Fibroblast of skin of right biceps (primary cell): ENCODE measurements at places on chromosomes 7 and 10.

DNA sequence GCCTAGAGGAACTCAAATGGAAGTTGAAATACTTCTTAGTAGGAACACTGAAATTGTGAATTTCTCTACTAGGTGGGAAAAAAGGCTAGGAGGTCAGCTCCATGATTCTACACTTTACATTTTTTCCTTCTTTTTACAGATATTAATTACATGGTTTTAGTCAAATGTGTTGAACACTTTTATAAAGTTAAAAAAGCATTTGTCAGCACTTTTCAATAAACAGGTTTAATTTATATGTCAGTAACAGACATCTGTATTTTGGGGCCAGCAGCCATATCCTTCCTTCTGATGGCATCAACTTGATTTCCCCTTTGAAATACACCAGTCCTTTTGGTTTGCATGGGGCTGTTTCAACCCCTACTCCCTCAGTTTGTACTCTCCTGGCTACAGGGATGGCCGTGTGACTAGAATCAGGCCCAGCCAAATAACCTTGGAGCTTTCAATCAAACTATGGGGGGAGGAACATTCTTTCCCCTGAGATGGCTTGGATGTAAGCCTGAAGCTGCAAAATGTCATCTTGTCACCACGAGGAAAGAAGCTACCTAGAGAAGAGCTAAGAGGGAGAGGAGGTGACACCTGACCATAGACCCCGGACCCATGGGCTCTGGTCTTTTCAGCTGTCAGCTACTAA is 171.0 kb upstream of the NEBL start:
- DNase-seq = no peak

GRCh38 chr10:121854809-121855445 is 72.9 kb downstream of the ATE1 start:
- no peak for DNase-seq

DNA sequence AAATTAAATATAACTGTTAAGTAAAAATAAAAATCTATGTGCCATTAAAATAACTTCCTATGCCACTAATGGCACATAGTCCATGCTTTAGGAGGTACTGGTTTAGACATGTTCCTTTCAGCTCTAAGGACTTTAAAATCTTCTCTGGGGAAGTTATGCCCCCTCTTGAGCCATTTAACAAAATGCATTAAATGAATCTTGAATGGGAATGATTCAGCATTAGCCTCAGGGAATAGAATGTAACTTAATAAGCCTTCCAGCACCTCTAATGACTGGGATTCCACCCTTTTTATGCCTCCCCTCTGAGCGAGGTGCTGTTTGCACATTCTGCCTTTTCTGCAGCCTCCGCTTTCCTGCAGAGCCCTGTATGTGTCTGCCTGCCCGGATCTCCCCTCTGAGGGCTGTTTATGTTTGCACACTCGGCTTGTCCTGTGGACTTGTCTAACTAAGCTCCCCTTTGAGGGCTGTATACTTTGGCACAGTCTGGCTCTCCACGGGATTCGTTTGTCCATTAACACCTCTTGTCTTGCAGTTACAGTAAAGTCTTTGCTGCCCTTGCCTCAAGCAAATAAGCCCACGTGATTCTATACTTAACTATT is 108.4 kb upstream of the HPS1 start:
- no peak for DNase-seq

- no peak for DNase-seq
Observed at GRCh38 chr7:150866932-150867564, 14.7 kb downstream of the AOC1 start.

DNA sequence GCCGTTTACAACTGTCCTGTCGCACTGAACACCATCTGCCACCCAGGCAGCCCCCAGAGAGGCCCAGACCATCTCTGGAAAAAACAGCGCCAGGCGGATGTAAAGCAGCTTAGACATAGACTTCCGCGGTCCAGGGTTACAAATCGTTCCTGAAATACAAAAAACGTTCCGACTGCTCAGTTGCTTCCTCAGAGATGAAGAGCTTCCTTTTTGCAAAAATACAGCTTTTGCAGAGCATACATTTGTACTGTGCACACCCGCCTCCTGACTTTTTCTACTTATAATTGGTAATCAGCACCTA is 11.4 kb downstream of the DAGLB start:
- no peak for DNase-seq

- no peak for DNase-seq
Observed at GRCh38 chr10:74728225-74728624, 98.2 kb upstream of the KAT6B start.

GRCh38 chr7:134470864-134471263 is 12.0 kb upstream of the AKR1B1 start:
- DNase-seq = peak; percentile 54

GRCh38 chr10:115624448-115624847 is 531.3 kb downstream of the ATRNL1 start:
- DNase-seq = peak; percentile 62

GRCh38 chr7:27972276-27972675 is 208.3 kb downstream of the JAZF1 start:
- DNase-seq = no peak

GRCh38 chr7:139944248-139944647 is 115.2 kb downstream of the TBXAS1 start:
- DNase-seq = no peak

DNA sequence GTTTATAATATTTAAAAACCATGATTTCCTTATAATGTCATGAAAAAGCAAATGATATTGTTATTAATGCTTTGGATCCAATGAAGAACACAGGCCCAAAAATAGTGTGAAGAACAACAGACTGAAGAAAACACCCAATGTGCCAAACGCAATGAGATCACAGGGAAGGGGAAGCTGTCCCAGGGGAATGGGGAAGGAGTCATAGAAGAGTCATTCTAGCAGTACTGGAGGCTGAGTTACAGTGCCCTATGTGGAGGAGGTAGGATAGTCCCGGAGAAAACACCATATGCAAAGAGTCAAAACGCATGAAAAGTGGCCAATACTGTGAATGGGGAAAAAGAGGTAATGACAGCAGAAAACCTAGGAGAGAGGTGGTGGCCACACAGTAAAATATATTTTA is 50.9 kb downstream of the TPK1 start:
- peak; percentile 45 for DNase-seq

- no peak for DNase-seq
Observed at GRCh38 chr10:104334561-104334960, 3.7 kb downstream of the ITPRIP start.

DNA sequence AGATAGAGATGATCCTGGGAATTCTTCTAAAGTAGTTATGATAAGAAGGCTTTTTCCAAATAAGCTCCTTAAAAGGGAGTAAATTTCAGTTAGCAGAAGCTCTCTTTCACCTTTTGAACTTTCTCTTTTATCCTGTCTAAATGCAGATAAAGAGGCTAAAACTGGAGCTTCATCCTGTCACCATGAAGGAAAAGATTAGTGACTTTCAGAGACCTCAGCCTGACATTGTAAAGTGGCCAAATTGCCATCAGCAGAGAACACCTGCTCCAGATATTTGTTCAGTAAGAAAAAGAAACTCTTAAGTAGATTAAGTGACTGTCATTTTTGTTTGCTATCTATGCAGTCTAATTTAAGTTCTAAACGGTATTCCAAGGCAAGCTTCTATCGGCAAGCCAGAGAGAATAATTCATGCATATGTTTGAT is 18.3 kb downstream of the VWDE start:
- DNase-seq = no peak

DNA sequence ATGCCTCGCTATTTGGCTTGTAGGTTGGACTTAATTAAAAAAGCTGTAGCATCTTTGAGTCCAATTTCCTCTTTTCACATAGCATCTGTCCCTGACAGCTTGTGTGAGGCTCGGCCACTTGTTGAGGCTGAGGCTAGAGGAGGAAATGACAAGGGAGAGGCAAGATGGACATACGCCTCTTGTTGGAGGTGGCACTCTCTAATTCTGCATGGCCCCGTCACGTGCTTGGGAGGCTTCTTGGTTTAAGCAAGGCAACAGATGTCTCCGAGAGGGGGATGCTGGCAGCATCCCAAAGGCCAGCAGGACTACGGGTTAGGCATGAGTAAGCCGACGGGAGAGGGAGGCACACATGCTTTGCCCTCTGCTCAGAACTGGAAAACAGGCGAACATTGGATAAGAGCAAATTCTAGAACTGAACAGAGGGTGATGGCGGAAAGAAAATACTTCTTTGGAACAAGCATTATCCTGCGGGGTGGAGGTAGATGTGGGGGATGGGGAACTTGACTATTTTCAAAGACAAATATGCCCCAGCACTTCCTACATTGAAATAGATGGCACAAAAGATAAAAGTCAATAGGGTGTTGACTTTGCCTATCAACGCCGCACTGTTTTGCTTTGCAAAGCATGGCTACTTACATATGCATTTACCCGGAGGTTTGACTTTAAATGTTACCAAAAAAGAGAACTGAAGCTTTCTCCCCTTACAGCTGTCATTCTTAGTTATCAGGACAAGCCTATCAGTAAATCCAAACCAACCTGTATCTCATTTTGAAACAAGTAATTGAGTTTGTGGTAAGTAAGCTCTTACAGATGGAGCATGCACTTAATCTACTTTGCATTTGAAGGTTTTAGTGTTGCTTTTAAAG is 94.8 kb downstream of the CHN2 start:
- peak; percentile 60 for DNase-seq

GRCh38 chr10:124257781-124258180 is 160.9 kb downstream of the OAT start:
- DNase-seq = no peak

GRCh38 chr10:79299397-79300241 is 47.6 kb upstream of the PPIF start:
- DNase-seq = peak; percentile 61

DNA sequence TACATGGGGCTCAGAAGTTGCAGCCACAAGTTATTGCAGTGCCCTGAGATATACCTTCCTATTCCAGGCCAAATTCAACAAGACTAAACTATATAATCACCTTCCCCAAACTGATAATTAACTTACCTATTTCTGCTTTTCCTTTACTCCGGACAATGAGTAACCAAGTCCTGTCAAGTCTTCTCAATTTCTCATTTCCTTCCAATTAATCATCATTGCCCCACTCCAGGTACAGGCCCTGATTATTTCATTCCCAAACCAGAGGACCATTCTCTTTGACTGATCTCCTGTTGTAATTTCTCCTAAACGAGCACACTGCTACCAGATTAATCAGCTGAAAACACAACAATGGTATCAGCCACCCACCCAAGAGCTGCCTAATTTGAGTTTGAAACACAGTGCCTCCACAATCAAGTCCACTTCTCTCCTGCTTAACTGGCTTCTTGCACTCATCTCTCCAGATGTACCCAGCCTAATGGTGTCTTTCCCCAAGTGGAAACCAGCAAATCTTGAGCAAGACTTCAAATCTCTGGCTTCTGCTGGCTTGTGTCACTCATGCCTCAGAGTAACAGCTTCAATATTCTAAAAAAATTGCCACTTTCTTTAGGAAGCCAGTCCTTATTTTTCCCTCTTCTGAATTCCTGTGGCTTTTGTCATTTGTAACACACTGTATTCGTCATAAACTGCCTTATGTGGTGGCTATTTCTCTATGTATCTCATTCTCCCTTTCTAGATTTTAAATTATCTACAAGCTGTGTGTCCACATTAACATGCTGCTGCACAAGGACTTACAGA is 89.1 kb downstream of the CDK6 start:
- DNase-seq = peak; percentile 79

GRCh38 chr10:124282326-124282725 is 136.4 kb downstream of the OAT start:
- no peak for DNase-seq

DNA sequence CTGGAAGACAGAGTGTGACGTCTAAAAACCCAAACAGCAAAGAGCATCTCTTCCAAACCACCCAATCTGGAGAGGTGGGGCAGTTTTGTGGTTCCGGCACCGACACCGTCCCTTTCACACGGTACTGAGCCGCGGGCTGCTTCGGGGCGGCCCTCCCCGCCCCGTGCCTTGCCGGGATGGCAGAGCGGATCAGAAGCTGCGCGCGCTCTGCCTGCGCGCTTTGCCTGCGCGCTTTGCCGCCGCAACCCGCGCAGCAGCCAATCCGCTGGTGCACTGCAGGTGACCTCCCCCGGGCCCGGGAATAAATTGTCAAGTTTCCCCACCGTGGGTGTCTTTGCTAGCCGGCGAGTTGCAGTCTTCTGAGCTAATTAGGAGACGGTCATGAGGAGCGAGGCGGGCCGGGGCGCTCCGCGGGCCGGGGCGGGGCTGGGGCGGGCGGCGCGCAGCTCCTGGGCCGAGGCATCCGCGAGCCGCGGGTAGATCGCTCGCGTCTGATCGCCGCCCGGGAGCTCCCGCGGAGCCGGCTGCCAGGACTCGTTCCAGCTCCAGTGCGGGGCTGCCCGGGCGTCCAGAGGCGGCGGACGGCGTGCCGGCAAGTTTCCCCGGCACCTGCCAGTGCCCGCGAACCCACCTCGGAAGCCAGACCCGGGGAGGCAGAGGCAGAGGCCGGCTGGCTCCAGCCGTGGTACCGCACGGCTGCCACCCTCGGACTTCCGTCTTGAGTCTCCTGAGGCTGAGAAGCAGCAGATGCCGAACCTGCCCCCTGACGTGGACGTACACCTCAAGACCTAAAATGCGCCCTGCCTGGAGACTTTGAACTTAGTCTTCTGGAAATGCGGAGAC is 536.0 kb upstream of the GALNT17 start:
- peak; percentile 23 for DNase-seq

- no peak for DNase-seq
Observed at GRCh38 chr7:110888641-110889040, 202.3 kb upstream of the LRRN3 start.

- peak; percentile 18 for DNase-seq
Observed at GRCh38 chr7:100894860-100895700, 608 bp downstream of the ACHE start.

DNA sequence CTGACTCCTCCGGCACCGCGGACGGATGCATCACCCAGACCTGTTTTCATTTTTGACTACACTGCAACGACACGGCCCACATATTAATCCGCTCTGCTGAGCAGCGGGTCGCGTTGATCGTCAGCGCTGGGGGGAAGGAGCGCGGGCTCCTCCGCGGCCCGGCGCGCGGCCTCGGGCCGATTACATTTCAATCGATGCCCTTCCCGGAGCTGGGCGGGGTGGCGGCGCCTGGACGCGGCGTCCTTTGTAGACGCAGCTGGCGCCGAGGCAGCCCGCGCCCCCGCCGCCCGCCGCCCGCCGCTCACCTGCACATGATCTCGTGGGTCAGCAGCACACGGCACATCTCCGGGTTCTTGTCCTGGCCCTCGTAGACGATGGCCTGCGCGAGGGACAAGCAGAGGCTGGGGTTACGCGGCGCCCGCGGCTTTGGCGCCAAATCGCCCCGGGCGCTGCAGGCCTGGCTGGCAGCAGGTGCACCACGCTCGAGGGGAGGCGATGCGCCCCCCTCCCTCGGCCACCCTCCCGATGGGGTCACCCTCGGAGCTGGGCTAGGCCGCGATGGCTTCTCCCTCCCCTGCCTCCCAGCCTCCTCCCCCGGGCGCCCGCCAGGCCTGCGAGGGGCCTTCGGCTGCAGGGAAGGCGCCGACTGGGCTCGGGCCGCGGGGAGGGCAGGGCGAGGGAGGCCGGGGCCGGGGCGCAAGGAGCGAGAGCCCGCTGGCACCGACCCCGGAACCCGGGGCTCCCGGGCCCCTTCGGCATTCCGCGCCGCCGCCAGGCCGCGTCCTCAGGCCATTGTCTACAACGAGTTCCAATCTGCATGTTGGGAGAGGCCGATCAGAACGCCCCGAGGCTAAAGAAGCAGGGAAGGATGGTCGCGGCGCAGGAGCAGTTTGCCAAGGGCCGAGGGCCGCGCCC is 5.2 kb downstream of the EBF3 start:
- DNase-seq = no peak
